ENCODE measurements at places on chromosomes 4 and X.

DNA sequence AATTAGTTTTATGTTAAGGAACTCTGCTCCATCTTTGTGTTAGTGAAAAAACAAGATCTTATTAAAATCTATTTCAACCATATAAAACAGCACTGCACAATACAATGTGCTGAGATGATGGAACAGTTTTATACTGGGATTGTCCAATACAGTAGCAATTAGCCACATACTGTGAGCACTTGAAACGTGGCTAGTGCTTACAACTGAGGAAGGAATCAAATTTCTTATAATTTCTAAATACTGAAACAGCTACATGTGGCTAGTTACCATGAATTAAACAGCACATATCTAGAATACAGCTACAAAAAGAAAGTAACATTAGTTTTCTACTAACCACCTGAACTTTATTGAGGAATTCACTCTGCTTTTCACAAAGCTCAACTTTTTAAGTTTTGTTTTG is 14.7 kb downstream of the NFXL1 start:
- H3K36me3 ChIP-seq, result no peaks in the 10 kb centered on the region
- H3K4me1 ChIP-seq, result no peaks in the 10 kb centered on the region
- H3K27me3 ChIP-seq, result no peaks in the 10 kb centered on the region
- no peak overlapping the region for H3K4me3 ChIP-seq
- no peak overlapping the region for H3K27ac ChIP-seq

DNA sequence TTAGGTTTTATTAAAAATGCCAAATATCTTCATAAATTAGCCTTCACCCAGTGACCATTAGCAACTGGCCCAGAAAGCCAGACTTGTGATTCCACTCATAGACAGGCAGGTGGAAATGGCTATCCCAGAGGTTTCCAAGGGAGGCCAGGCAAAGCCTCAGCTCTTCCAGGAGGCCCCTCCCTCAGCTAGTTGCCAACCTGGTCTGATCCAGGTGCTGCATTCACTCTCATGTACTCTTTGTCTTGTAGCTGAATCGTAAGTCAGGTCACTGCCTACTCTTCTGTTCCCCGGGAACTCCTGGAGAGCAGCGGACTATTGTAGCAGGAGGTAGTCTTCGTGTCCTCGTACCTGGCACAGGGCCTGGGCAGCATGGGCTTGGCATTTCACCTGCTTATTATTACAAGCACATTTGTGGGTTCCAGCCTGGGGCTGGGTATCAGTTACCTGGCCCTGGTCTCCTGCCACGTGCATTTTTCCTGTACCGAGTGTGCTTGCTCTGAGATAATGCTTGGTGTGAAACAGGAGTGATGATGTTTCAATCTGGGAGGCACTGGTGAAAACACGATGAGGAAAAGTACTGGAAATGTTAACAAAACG is 101.6 kb downstream of the FAM193A start:
- no peak for DNase-seq
- H3K27ac ChIP-seq, result no peak overlapping the region
- H3K4me3 ChIP-seq, result no peak overlapping the region
- no peaks in the 10 kb centered on the region for H3K27me3 ChIP-seq

DNA sequence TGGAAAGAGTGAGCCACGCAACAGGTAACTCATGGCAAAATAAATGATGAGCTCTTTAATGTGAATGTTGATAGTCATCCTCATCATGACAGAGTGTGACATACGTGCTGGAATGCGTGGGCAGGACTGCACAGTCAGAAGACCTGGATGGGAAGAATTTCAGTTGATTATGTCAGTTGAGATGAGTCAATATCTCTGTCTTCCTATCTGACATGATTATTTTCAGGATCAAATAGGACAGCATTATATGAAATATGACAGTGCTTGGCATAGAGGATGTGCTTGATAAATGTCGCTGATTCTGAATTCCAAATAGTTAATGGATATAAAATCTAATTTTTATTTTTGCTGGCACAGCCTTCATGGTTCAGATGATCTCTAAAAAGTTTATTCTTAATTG is 95.1 kb downstream of the IL15 start:
- H3K4me3 ChIP-seq, result no peak overlapping the region
- H3K4me1 ChIP-seq, result no peaks in the 10 kb centered on the region
- H3K36me3 ChIP-seq, result no peaks in the 10 kb centered on the region
- no peaks in the 10 kb centered on the region for H3K27me3 ChIP-seq

GRCh38 chr4:12884846-12885796 is 599.0 kb downstream of the RAB28 start:
- no peak overlapping the region for H3K4me3 ChIP-seq
- H3K4me1 ChIP-seq, result no peaks in the 10 kb centered on the region
- H3K27ac ChIP-seq, result no peak overlapping the region
- H3K27me3 ChIP-seq, result no peaks in the 10 kb centered on the region

DNA sequence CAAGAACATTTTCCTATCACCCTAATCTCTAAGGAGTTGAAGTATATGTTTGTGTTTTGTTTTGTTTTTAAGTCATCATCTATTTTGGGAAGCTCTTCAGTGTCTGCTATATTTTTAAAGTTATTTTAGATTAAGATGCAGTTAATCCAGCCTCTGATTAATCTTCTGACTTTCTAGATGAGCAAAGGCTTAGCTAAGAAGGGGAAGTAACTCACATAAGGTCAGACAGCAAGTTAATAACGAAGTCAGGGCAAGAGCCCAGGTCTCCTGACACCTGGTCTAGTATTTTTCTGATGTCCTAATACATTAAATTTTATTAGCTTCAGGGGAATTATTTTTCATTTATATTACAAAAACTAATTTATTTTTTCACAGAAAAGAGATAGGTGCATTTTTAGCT is 168.5 kb downstream of the SOWAHB start:
- H3K4me3 ChIP-seq, result no peak overlapping the region
- DNase-seq, result no peak
- H3K27me3 ChIP-seq, result no peaks in the 10 kb centered on the region
- no peaks in the 10 kb centered on the region for H3K36me3 ChIP-seq
- H3K4me1 ChIP-seq, result no peaks in the 10 kb centered on the region

DNA sequence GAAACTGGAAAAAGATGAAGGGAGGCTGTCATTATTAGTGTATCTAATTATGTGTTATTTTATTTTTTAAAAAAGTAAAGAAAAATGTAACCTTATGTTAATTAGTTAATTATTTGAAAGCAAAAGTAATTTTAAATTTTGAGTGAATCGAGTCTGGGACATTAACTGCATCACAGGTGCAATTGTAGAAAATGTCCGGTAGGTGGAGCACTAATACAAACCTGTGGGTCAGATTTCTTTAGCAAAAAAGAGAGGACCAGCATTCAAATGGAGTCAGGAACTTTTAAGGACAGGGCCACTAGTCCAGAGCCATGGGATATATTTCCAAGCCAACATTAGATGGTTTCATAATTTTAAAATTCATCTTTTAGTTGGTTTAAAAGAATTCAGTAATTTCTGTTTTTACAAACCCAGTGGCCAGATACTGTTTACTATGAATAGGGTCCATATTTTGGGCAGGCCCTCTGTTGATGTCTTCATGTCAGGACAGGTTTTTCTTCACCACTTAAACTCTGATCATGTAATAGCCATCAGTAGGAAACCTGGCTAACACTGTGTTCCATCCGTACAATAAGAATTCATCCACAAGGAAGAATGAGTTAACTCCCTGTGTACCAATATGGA is 27.2 kb downstream of the BST1 start:
- no peak for DNase-seq
- no peak overlapping the region for H3K27ac ChIP-seq
- peaks cover 2% of the 10 kb centered on the region for H3K4me1 ChIP-seq
- no peaks in the 10 kb centered on the region for H3K27me3 ChIP-seq
- H3K4me3 ChIP-seq, result no peak overlapping the region
- H3K36me3 ChIP-seq, result no peaks in the 10 kb centered on the region

- H3K36me3 ChIP-seq, result no peaks in the 10 kb centered on the region
- H3K4me1 ChIP-seq, result peaks cover 27% of the 10 kb centered on the region
- H3K27ac ChIP-seq, result no peak overlapping the region
- no peak for DNase-seq
Measured at GRCh38 chrX:153769158-153769864, 5.3 kb downstream of the PLXNB3 start.

DNA sequence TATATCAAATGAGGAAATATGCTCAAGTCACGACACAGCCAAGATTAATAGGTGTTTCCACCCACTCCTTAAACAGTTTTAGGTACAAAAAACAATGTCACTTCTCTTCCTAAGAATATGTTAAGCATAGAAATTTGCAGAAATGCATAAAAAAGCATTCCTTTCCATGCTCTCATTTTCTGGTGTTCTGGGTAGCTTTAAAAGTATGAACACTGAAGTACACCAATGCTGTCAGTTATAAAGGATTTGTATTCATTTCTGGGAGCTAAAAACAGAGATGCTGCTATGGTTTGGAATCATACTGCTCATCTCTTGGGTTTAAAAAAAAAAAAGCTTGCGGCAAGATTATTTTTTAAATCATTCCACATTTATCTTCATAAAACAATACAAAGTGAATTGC is 20.8 kb downstream of the SH3RF1 start:
- H3K4me3 ChIP-seq, result no peak overlapping the region
- no peaks in the 10 kb centered on the region for H3K27me3 ChIP-seq
- H3K27ac ChIP-seq, result no peak overlapping the region
- H3K36me3 ChIP-seq, result no peaks in the 10 kb centered on the region
- H3K4me1 ChIP-seq, result peaks cover 35% of the 10 kb centered on the region
- DNase-seq, result no peak

DNA sequence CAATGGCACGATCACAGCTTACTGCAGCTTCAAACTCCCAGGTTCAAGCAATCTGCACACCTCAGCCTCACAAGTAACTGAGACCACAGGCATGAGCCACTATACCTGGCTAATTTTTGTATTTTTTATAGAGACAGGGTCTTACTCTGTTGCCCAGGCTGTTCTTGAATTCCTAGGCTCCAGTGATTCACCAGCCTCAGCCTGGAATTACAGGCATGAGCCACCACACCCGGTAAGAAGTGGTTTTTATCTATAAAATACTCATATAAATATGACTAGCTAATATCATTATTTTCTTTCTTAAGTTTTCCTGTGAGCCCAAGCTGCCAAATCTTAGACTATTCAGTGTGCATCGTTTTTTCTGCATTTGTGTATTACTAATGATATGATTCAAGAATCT is 4.4 kb downstream of the SCFD2 start:
- H3K4me3 ChIP-seq, result no peak overlapping the region
- DNase-seq, result no peak
- peaks cover 43% of the 10 kb centered on the region for H3K4me1 ChIP-seq

- H3K27me3 ChIP-seq, result no peaks in the 10 kb centered on the region
- no peak for DNase-seq
- no peak overlapping the region for H3K4me3 ChIP-seq
- H3K27ac ChIP-seq, result no peak overlapping the region
- no peaks in the 10 kb centered on the region for H3K4me1 ChIP-seq
Measured at GRCh38 chr4:48261281-48261680, 8.4 kb downstream of the TEC start.

All from vagina (tissue), 2 donors.